ENCODE measurements at places on chromosomes 13 and 19.

DNA sequence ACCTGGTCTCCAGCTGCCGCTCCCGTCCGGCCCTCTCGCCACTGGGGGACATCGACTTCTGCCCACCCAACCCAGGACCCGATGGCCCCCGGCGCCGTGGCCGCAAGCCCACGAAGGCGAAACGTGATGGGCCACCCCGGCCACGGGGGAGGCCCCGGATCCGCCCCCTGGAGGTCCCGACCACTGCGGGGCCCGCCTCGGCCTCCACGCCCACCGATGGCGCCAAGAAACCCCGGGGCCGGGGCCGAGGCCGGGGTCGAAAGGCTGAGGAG is 6.7 kb downstream of the PRR12 start:
- no peak for DNase-seq

- no peak for DNase-seq
Measured at GRCh38 chr19:6736917-6737283, 480 bp downstream of the GPR108 start.

DNA sequence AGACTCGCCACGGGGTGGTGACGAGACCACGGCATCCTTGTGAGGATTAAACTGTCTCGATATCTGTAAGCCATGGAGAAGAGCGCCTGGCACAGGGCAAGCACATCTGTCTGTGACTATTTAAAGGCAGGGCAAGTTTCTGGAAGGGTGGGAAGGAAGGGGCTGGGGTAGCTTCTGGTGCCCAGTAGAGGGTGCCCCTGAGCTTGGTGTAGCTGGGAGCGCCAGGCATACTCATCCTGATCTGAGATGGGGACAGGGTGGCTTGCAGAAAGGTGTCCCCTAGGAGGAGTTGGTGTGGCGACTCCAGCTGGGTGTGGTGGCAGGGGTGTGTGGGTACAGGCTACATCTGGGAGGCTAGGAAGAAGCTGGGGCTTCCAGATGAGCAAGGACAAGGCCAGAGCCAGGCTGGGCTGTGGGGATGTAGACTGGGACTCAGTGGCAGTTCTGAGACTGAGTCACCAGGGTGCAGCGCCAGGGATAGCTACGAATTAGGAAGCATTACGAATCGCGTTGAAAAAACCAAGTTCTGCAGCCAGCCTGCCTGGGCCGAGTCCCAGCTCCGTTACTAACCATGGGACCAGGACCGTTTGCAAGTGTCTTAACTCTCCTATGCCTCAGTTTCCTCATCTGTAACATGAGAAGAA is 23.1 kb upstream of the ASPDH start:
- DNase-seq, result no peak

DNA sequence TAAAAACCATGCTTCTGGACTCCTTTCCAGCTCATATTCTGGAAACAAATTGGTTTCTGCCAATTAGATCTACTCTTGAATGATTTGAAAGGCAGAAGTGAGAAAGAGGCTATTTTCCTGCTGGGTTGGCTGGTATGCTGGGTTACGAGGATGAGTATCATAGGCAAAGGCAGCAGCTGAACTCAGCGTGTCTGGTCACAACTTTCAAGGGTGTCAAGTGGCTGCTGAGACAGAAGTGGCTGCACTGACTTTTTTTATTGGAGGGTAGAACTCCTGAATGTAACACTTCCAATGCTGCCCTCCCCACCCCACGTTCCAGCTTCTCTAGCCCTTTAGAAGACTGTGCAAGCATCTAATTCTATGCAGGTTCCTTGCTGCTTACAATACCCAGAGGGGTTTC is 8.3 kb upstream of the DZIP1 start:
- no peak for DNase-seq

GRCh38 chr13:51154029-51154555 is 43.0 kb upstream of the C13orf42 start:
- DNase-seq, result no peak

GRCh38 chr19:39398297-39398864 is 7.2 kb downstream of the MED29 start:
- no peak for DNase-seq

DNA sequence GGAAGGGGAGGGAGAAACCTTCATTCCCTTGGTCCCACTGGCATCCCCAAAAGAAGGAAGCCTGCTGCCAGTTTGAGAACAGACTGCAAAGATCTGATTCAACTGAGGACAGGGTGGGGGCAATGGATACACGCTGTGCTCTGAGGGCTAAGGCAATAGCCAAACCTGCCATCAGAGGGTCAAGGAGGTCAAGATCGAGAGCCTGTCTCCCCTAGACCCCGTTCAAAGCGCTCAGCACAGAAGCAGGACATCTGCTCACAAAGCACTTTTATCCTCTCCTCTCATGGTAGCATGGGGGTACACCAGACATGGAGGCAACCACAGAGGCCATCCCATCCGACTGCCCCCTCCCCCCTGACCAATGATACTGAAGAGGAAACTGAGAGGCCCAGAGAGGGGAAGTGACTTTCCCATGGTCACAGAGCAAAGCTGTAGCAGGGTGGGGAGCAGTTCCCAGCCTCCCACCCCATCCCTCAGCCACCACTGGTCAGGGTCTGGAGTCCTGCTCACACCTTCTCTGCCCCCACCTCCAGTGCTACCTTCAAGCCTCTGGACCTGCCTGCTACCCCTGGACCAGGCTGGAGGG is 11.1 kb downstream of the POU2F2 start:
- DNase-seq, result no peak

GRCh38 chr19:33192010-33192409 is 2.1 kb upstream of the LRP3 start:
- no peak for DNase-seq

Data from stimulated activated CD4-positive, alpha-beta T cell treated with anti-CD3 and anti-CD28 coated beads, Interleukin-15, amount 100 ng/mL, for 48 hours (primary cell).